GM23248 (cell line): ENCODE measurements at places on chromosomes 11 and 22. TPM values are rescaled to one million over a fixed set of nuclear protein-coding genes. Genes with fewer than 3 reads are reported as not detected.

OR52N4 gene
- total RNA-seq, result 0.43 TPM in 1 of 2 replicates, not detected in the other

ADAMTS8 gene
- total RNA-seq, result under 0.01 and 0.63 TPM in 2 replicates

- peaks cover 18% of the 10 kb centered on the region; the same call in 1 of the 2 replicates for H3K27me3 ChIP-seq
- no peaks in the 10 kb centered on the region for H3K36me3 ChIP-seq
- no peaks in the 10 kb centered on the region for H3K4me1 ChIP-seq
- no peak overlapping the region for H3K4me3 ChIP-seq
Measured at GRCh38 chr11:108551651-108552462, 41.7 kb downstream of the EXPH5 start.

DNA sequence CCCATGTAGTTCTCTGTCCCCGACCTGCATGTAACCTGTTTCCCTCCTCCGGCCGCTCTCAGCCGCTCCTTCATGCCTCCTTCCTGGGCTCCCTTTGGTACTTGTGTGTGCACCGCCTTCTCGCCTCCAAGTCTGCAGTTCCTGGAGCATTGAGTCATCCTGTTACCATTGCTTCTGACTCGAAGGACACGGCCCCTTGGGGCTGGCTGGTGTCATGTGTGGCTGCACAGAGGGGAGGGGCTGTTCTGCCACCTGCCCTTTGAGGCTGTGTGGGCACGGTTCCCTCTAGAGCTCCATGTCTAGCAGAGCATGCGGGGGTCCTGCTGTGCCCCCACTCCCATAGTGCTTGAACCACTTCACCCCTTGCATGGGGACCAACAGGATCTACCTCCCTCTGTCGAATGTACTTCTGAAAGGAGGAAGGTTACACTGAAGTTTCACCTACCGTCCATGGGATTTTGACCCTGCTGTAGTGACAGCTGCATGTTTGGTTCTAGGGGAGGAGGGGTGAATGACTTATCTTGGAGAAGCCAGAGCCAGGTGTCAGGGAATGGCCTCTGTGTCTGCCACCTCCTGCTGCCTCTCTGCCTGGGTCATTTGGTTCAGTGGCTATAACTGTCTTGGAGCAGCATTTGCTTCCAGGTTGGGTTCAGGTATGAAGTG is 39.6 kb downstream of the BCR start:
- peak overlapping the region; percentile 96 for H3K27ac ChIP-seq
- no peaks in the 10 kb centered on the region for H3K36me3 ChIP-seq
- 0 out of 2 replicates have a peak overlapping the region, but pooled peaks have one; percentile 19 for H3K4me3 ChIP-seq
- H3K27me3 ChIP-seq, result no peaks in the 10 kb centered on the region
- peak; percentile 73 for DNase-seq
- peaks cover 47% of the 10 kb centered on the region for H3K4me1 ChIP-seq

GRCh38 chr11:116190861-116191260 is 581.9 kb downstream of the BUD13 start:
- H3K27me3 ChIP-seq, result peaks cover 11% of the 10 kb centered on the region
- no peak overlapping the region for H3K27ac ChIP-seq
- no peaks in the 10 kb centered on the region for H3K4me1 ChIP-seq
- no peaks in the 10 kb centered on the region for H3K36me3 ChIP-seq
- H3K4me3 ChIP-seq, result no peak overlapping the region

GLB1L3 gene
- not detected in 2 replicates for total RNA-seq

GRCh38 chr22:23178512-23179254 is 1.6 kb upstream of the BCR start:
- no peaks in the 10 kb centered on the region for H3K27me3 ChIP-seq
- H3K4me3 ChIP-seq, result no peak overlapping the region
- H3K4me1 ChIP-seq, result peaks cover 19% of the 10 kb centered on the region
- no peaks in the 10 kb centered on the region for H3K36me3 ChIP-seq
- DNase-seq, result peak; percentile 69

CTTN gene
- 249 and 315 TPM in 2 replicates for total RNA-seq

GRCh38 chr11:91299980-91300379 is 924.6 kb upstream of the FAT3 start:
- H3K4me3 ChIP-seq, result no peak overlapping the region
- no peaks in the 10 kb centered on the region for H3K4me1 ChIP-seq
- no peaks in the 10 kb centered on the region for H3K27me3 ChIP-seq
- no peak for DNase-seq

CEP126 gene
- 2.0 and 3.5 TPM in 2 replicates for total RNA-seq

GRCh38 chr11:76296731-76297542 is 84.0 kb downstream of the THAP12 start:
- no peak overlapping the region for H3K4me3 ChIP-seq
- no peaks in the 10 kb centered on the region for H3K36me3 ChIP-seq
- no peaks in the 10 kb centered on the region for H3K4me1 ChIP-seq
- no peak for DNase-seq
- H3K27ac ChIP-seq, result no peak overlapping the region

GRCh38 chr22:17672417-17672991 is 33.9 kb downstream of the BCL2L13 start:
- no peak for DNase-seq
- H3K27me3 ChIP-seq, result no peaks in the 10 kb centered on the region
- peak overlapping the region; percentile 17 for H3K27ac ChIP-seq
- 0 out of 2 replicates have a peak, but pooled peaks cover 14% of the 10 kb centered on the region for H3K4me1 ChIP-seq
- peaks cover 6% of the 10 kb centered on the region; the same call in 1 of the 2 replicates for H3K36me3 ChIP-seq

GRCh38 chr11:11622340-11622706 is 518 bp upstream of the GALNT18 start:
- no peaks in the 10 kb centered on the region; the same call in 1 of the 2 replicates for H3K27me3 ChIP-seq
- H3K27ac ChIP-seq, result no peak overlapping the region
- no peak for DNase-seq
- H3K4me3 ChIP-seq, result peak overlapping the region; percentile 81
- H3K4me1 ChIP-seq, result no peaks in the 10 kb centered on the region
- H3K36me3 ChIP-seq, result no peaks in the 10 kb centered on the region

- H3K36me3 ChIP-seq, result peaks cover 38% of the 10 kb centered on the region; the same call in 1 of the 2 replicates
- DNase-seq, result no peak
- no peak overlapping the region for H3K4me3 ChIP-seq
- no peak overlapping the region for H3K27ac ChIP-seq
- peaks cover 6% of the 10 kb centered on the region; the same call in 1 of the 2 replicates for H3K4me1 ChIP-seq
Measured at GRCh38 chr22:29814003-29814402, 24.1 kb downstream of the ASCC2 start.

- peaks cover 22% of the 10 kb centered on the region; the same call in 1 of the 2 replicates for H3K36me3 ChIP-seq
- no peak overlapping the region for H3K27ac ChIP-seq
- DNase-seq, result no peak
- no peak overlapping the region for H3K4me3 ChIP-seq
- H3K27me3 ChIP-seq, result no peaks in the 10 kb centered on the region
Measured at GRCh38 chr11:46673713-46674462, 26.5 kb downstream of the ARHGAP1 start.
